ENCODE measurements at places on chromosomes 7 and 10.
A peak's percentile ranks its signal among the peaks of the same experiment; 100 is the strongest.

- DNase-seq, result no peak
Measured at GRCh38 chr10:44991571-44991970, 9.2 kb upstream of the ZNF22 start.

DNA sequence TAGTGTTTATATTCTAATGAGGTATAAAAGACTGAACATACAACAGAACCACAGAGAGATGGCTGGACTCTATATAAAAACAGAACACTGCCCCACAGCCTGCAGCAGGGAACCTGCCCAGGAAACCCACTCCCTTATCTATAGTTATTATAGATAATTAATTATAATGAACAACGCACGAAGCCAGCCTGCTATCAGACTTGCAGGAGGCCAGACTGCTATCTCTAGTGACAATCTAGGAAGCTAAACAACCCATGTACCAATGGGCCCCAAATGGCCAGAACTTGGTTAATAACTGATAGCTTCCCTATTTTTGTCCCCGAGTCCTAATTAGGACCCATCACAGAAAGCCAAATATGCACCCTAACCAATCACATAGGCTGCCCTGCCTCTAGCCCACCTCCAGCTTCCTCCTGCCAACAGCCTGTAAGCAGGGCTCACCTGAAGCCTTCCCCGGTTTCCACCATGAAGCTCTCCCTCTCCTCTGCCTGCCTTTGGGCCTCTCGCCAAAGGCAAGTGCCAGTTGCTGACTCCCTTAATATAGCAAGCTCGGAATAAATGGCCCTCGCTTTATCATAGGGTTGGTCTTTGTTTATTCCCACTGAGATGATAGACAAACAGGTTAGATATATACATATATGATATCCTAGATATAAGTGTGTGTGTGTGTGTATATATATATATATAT, 74.5 kb downstream of the SYPL1 start:
- DNase-seq, result no peak

GRCh38 chr7:106417273-106417902, 132.6 kb upstream of the NAMPT start:
- DNase-seq, result peak; percentile 52

DNA sequence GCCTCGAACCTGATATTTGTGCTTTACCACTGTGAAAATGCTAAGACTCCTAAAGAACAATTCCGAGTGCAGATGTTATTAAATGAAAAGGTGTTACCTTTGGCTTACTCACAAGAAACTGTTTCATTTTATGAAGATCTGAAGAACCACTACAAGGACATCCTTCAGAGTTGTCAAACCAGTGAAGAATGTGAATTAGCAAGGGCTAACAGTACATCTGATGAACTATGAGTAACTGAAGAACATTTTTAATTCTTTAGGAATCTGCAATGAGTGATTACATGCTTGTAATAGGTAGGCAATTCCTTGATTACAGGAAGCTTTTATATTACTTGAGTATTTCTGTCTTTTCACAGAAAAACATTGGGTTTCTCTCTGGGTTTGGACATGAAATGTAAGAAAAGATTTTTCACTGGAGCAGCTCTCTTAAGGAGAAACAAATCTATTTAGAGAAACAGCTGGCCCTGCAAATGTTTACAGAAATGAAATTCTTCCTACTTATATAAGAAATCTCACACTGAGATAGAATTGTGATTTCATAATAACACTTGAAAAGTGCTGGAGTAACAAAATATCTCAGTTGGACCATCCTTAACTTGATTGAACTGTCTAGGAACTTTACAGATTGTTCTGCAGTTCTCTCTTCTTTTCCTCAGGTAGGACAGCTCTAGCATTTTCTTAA, 47.7 kb downstream of the MINPP1 start:
- peak; percentile 48 for DNase-seq

- DNase-seq, result no peak
Measured at GRCh38 chr10:127186813-127187212, 9.6 kb downstream of the INSYN2A start.

DNA sequence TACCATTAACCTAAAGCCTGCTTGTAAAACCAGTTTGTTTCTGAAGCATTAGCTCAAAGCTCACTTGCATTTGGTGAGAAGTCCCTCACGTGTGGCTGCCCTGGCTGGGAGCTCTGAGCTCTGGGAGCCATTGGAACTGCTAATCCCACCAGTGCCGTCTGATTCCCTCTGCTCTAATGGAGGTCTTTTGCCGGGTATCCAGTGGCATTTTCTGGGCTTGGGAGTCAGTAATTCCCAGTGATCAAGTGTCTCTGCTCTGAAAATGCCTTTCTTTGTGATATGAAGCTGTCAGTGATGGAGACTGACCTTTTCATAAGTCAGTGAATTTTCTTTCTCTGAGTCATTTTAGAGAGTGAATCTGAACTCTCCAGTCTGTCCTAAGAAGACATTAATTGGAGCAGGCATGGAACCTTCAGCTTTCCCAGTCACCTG, 36.9 kb upstream of the FAM20C start:
- DNase-seq, result peak; percentile 41

DNA sequence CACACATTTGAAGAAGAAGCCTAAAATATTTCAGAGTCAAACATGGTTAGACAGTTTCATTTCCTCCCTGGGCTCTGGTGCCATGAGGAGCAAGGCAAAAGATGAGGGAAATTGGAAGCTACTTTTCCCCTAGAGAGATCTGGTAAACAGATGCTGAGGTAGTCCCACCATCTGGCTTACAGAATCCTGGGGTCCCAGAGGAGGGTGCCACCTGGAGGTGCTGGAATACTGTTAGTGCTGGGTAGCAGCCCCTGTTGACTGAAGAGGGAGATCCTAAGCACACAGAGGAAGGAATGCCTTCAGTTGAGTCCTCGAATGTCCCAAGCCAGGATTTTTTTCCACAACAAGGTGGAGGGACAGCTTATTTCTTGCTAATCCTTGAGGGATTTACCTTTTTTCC, 160.1 kb downstream of the FZD1 start:
- no peak for DNase-seq

DNA sequence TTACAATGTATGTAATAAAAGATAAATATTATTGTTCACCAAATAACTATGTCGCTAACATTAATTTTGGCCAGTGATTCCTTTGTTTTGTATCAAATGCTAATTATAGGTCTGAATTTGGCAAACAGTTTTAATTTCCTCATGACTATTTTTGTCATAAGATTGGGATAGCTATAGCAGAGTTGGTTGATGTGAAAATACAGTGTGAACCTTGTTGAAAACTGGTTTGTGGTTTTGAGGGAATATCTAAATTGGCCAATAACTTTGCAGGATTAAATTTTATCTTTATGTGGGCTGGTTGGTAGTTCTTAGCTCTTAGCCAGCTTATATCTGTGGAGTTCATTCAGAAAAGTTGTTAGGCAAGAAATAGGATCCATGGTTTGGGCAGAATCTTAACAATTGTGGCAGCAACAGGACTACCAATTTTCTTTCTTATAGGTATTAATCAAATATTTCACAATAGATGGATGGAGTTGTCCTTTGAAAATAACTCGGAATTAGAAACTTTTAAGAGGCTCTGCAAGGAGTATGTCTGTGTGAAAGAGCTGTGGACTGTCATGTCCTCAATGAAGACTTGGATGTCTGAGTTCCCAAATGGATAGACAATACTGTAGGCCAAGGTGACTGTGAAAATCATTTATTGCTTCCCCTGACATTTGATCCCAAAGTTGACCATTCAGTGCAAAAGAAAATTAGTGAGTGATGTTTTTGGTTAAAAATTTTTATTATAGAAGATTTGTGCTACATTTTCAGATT, 73.5 kb downstream of the PRKG1 start:
- DNase-seq, result no peak

DNA sequence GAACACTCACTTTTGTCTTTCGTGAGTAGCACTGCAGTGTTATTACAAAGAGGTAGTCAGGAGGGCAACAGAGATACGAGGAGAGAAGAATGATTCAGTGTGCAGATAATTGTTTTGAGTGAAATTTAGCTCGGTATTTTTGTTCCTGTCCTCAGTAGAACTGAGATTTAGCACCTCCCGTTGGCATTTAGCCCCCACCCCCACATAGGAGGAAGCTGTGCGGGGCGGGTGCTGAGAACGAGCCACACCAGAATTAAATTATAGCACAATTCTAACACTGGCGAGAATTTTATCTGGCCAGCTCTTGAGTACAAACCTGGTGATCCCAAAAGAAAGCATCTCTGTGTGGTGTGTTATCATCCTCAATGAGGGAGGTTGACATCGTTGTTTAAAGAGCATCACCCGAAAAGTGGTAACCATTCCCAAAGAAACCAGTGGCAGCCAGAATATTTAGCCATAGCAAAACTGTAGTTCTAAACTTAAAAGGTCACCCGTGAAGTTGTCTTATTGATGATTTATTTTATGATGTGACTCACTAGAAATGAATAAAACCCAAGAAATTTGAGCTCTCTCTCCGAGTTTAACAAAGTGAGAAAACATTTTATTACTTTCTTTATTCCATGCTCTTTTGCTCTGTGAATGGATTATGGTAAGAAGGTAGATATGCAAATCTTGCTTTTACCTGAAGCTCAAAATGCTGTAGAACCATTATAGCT, 612.2 kb downstream of the SUGCT start:
- DNase-seq, result no peak

DNA sequence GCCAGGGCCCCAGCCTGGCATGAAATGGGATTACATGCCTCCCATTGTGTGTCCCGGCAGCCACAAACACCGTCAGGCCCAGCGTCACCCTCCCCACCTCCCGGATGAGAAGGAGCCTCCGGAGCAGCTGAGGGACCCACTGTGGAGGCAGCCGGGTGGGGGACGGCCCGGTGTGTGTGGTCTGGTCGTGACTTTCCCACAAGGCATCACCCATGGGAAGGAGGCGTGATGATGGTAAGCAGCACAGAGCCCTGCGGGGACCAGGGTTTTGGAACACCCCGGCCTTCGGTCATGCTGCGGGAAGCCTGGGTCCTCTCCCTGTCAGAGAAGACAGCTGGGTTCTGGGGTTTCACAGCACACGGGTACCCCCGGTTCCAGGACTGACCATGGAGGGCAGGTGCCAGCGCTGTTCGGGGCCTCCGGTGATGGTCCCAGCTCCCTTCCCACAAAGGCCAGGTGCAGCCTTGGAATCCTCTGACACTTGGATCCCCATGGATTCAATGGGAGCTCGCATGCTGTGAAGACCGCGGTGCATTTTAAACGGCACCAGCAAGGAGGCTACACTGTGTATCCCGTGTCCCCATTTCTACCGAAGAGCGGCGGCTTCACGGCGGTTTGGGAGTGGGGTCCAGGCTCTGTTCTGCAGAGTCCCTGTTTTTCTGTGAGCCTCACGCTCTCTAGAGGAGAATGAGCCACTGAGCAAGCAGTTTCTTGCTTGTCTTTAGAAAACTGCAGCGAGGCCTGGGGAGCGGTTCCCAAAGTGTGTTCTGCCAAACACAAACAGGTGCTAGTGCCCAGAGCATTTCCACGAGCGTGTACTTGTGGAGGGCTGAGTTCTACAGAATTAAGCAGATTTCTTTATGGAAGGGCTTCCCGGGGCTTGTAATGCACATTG, 336.0 kb downstream of the ADARB2 start:
- DNase-seq, result no peak

DNA sequence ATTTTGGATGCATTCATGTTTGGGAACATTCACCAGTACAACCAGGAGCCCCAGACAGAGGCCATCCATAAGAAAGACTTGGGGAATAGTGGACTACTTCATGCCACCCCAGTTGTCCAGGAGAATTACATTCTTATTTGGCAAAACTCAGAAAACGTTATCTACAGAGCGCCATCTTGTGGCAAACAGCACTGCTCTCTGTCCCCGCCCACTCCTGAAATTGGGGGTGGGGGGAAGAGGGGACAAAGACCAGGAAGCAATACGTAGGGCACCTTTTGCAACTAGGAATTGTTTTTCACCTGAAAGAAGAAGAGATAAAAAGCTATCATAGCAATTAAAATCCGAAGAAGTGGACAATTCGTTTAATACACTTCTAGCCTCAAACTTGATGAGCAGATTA, 134.6 kb upstream of the MGMT start:
- DNase-seq, result no peak
